ENCODE measurements at places on chromosomes 5 and 9.

- DNase-seq, result no peak
Observed at GRCh38 chr9:38380872-38381534, 11.5 kb upstream of the ALDH1B1 start.

- DNase-seq, result no peak
Observed at GRCh38 chr9:117511852-117512481, 97.1 kb upstream of the ASTN2 start.

GRCh38 chr5:142283304-142283703 lies 41.5 kb downstream of the SPRY4 start:
- no peak for DNase-seq

- DNase-seq, result no peak
Observed at GRCh38 chr9:19754921-19755320, 33.9 kb downstream of the SLC24A2 start.

DNA sequence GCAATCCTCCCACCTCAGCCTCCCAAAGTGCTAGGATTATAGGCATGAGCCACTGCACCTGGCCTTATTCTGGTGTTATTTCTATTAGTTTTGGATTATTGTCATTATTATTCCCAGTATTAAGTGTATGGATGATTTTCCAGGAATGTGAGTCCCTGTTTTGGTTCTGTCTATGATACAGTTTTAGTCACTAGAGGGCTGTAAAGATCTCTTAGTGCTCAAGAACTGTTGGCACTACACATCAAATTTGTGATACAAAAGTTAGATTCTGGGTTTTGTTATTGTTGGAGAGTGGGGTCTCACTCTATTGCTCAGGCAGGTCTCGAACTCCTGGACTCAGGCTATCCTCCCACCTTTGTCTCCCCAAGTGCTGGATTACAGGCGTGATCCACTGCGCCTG lies 12.1 kb downstream of the CCL28 start:
- no peak for DNase-seq

Measured in GM13977 (cell line).